NCI-H1417 (cell line): ENCODE measurements at places on chromosomes 3 and 15.
A peak's percentile ranks its signal among the peaks of the same experiment; 100 is the strongest.

DNA sequence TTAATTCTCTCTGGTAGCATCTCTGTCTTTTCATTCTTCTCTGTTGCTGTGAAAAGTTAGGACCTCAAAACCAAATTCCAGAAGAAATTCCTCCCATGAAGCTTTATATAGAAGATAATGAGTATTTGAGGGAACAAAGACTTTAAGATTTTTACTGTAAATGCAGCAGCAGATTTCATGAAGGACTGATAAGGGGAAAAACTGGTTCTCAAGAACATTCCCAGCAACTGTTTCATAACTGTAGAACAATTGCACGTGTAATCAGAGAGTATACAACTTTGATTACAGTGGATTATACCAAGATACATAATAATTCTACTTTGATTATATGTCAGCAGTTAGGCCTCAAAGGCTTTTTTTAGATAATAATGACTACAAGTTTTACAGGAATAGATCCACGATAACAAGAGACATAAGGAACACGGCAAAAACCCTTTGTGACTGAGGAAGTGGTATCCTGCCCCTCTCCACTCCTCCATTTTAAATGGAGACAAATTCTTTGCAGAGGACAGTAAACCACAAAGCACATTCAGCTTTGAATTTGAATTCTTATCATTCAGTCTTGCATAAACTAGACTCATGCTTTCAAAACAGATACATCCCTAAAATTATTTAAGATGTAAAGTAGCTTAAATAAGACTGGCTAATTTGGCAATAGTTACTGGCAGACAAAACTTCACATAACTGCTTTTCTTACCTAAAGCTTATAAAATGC lies 42.9 kb upstream of the DIPK2A start:
- no peak for DNase-seq

GRCh38 chr3:190596349-190597285 lies 82.7 kb downstream of the IL1RAP start:
- peak; percentile 58 for DNase-seq

DNA sequence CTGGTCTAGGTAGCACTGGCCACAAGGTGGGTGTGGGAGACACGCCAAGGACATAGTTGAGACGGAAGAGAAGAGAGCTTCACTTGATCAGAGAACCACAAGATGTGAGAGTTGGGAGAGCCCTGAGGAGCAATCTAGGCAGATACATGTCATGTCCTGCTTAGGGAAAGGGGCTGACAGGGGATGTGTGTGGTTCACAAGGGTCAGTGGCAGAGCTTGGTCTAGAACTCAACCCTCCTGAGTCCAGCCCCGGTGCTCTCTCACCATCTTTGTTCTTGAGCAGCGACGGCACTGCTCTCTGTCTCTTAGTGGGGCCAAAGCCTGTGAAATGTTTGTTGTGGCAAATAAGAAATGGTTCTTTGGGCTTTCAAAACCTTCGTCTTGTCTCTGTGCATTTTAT lies 243.5 kb upstream of the ROPN1 start:
- DNase-seq, result no peak

DNA sequence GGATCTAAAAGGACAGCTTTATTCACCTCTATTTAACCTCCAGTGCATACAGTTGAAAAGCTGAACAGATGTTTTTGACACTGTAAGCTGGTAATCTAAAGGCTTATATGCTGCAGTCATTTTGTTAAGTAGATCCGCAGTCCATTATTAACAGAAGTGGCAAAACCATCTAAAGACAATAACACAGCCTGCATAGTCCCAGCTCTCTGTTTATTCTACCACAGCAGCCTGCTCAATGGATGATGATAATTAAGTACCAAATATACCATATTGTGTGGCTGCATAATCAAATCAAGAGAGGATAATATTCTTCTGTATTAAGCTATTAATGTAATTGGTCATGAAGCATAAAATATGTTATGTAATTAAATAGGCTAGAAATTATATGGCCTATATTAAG lies 207.1 kb downstream of the MEIS2 start:
- peak; percentile 61 for DNase-seq
